HCT116 (cell line): ENCODE measurements at places on chromosomes 7 and 10. TPM values are rescaled to one million over a fixed set of nuclear protein-coding genes. Genes with fewer than 3 reads are reported as not detected.

DNA sequence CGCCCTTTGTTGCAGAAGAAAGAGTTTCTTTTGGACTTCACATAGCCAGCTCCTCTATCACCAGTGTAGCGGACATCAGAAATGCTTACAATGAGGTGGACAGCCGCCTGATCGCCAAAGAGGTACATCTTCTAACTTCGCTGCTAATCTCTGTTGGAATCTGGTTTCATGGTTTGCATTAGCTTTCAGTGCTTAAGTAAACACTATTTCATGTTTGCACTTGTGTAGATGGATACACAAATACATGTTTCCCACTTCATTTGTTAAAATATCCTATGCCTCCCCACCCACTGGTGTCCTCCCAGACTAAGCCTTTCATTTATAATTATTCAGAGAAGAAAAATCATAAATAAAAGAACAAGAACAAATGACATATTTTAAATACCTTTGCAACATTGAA lies 103.9 kb downstream of the WDFY4 start:
- no peak overlapping the region for H3K4me3 ChIP-seq
- DNase-seq = no peak
- H3K27me3 ChIP-seq = peaks cover 64% of the 10 kb centered on the region
- no peak overlapping the region for H3K27ac ChIP-seq
- no peaks in the 10 kb centered on the region for H3K36me3 ChIP-seq
- H3K4me1 ChIP-seq = no peaks in the 10 kb centered on the region

GRCh38 chr10:59888781-59889435 lies 17.4 kb downstream of the CCDC6 start:
- no peak for DNase-seq
- H3K27me3 ChIP-seq = no peaks in the 10 kb centered on the region
- H3K4me1 ChIP-seq = no peaks in the 10 kb centered on the region

DNA sequence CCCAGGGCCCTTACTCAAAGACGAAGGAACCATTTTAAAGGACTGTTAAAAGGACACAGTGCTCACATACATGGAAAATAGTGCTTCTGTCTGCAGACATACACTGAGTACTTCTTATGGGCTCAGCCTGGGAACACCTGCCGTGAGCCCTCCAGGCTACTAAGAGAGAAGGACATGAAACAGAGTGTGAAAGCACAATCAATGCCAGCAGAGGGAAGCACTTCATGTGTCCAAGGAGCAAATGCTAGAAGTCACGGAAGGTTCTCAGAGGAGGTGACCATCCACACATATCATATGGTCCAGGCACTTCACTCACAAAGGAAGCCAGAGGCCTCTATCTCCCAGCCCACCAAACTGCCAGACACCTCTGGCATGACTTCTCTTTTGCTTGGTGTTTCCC lies 15.5 kb downstream of the ELMO1 start:
- no peaks in the 10 kb centered on the region for H3K36me3 ChIP-seq
- H3K27ac ChIP-seq = no peak overlapping the region
- H3K4me1 ChIP-seq = no peaks in the 10 kb centered on the region
- H3K27me3 ChIP-seq = peaks cover 31% of the 10 kb centered on the region; the same call in 1 of the 2 replicates
- no peak overlapping the region for H3K4me3 ChIP-seq
- DNase-seq = no peak

PKD2L1 gene
- total RNA-seq = 0.17 TPM

- H3K36me3 ChIP-seq = no peaks in the 10 kb centered on the region
- no peak for DNase-seq
- no peak overlapping the region for H3K27ac ChIP-seq
- H3K27me3 ChIP-seq = no peaks in the 10 kb centered on the region
- peaks cover 12% of the 10 kb centered on the region for H3K4me1 ChIP-seq
- no peak overlapping the region for H3K4me3 ChIP-seq
Observed at GRCh38 chr7:44535348-44536064, 5.6 kb downstream of the NPC1L1 start.

GRCh38 chr7:43513251-43513650 lies 69.7 kb upstream of the STK17A start:
- no peaks in the 10 kb centered on the region for H3K4me1 ChIP-seq
- no peaks in the 10 kb centered on the region for H3K27me3 ChIP-seq
- no peaks in the 10 kb centered on the region for H3K36me3 ChIP-seq
- no peak overlapping the region for H3K27ac ChIP-seq
